ENCODE measurements at places on chromosomes 4 and X.

DNA sequence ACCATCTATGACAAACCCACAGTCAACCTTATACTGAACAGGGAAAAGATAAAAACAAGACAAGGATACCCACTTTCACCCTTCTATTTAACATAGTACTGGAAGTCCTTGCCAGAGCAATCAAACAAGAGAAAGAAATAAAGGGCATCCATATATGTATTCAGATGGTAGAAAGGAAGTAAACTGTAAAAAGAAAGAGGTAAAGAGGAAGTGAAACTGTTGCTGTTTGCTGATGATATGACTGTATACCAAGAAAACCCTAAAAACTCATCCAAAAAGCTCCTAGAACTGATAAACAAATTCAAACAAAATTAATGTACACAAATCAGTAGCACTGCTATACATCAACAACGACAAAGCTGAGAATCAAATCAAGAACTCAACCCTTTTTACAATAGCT is 538.7 kb upstream of the PABPC4L start:
- DNase-seq, result no peak

GRCh38 chrX:44483965-44484606 is 58.6 kb downstream of the FUNDC1 start:
- no peak for DNase-seq

DNA sequence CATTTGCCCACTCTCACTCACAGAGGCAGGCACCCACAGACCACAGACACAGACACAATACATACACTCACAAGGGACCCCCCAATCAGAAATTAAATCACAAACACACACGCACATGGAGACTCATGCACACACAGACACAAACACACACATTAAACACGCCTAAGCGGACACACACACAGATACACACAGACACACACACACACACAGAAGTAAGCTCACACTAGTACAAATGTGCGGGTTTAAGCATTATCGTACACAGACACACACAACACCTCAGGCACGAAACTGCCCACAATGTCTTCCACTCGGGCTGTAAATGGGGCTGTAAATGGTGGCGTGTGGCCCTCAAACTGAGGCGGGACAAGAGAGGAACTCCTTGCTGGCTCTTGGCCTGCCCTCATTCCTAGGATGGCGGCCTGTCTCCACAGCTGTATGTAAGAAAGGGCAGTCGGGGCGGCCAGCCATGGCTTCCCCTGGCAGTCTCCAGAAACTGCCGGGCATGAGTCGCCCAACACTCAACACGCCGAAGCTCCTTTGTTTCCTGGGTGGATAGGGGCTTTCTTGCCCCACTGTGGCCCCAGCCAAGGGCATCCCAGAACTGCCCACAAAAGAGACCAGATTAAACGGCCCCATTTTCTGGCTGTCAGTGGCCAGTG is 53.9 kb downstream of the NBDY start:
- no peak for DNase-seq

DNA sequence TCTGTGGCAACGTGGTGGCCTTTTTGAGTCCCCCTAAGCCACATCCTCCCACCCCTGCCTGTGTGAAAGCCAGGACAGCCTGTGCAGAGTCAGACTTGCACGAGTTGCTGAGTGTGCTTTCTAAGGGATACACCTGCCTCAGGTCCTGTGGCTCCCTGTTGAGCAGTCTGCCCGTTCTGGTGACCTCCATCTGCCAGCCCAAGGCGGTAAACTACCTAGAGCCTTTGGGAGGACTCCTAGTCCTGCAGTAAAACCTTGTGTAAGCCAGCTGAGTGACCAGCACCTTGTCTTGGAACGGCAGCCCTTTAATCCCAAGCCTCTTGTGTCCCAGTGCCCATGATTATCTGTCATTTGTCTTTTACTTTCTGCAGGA is 69.3 kb downstream of the NBDY start:
- no peak for DNase-seq

- DNase-seq, result no peak
These were observed 8.3 kb upstream of the CD40LG start for GRCh38 chrX:136639506-136640176.

DNA sequence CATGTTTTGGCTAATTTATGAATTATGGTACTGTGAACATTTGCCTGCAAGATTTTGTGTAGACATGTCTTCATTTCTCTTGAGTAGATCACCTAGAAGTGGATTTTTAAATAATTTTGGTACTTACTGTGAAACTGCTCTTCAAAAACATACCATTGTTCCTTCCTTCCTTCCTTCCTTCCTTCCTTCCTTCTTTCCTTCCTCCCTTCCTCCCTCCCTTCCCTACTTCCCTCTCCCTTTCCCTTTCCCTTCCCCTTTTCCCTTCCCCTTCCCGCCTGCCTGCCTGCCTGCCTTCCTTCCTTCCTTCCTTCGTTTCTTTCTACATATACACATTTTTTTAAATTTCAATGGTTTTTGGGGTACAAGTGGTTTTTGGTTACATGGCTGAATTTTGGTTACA is 63.4 kb downstream of the HTT start:
- no peak for DNase-seq

- peak; percentile 1 for DNase-seq
These were observed 1414.7 kb upstream of the TENM3 start for GRCh38 chr4:180828455-180829018.

GRCh38 chr4:139839403-139840031 is 173.9 kb downstream of the MGST2 start:
- no peak for DNase-seq

GRCh38 chr4:88962396-88962795 is 94.6 kb downstream of the FAM13A start:
- no peak for DNase-seq

- no peak for DNase-seq
These were observed 89.9 kb upstream of the MAOA start for GRCh38 chrX:43566170-43566569.

DNA sequence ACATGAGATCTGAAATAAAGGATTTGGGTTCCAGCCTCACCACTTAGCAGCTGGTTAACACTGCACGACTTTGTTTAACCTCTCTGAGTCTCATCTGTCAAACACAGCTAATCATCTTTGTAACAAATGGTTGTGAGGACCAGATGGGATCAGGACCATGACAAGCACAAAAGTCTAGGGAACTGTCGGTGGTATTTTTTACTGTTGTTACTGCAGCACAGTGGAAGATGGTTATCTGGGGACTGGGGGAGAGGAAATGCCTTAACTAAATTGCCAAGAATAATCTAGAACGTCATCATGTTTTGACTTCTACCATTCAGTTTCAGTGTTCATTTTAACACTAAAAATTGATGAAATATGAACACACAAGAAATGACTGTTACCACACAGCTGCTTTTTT is 99.5 kb downstream of the ADGRA3 start:
- no peak for DNase-seq

DNA sequence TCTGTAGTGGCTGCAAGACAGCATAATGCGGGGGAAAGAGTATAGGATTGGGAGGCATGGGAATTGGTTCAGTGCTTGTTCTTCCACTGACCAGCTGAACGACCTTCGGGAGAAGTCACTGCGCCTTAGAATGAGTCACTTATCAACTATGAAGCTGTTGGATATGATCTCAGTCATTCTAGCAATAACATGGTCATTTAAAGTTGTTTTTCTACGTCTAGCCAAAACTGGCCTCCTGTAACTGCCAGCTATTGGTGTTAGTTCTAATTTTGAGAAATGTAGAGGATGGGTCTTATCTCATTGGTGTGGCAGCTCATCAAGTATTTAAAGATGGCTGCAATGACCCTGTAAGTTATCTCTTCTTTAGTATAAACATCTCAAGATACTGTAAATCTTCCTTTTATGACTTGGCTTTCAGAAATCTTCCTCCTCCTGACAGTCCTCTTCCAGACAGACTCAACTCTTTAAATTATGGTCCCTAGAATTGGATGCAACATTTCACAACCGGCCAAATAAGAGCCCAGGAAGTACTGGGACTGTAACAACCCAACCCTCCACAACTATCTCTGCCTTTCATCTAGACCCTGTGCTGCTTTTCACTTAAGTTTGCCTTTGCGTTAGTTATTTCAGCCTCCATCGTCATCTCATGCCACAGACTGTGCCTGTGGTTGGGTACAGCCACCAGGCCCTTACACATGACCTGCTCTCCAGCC is 243.3 kb downstream of the CBR4 start:
- DNase-seq, result no peak

- no peak for DNase-seq
These were observed 181.5 kb downstream of the SHROOM3 start for GRCh38 chr4:76616526-76616925.

DNA sequence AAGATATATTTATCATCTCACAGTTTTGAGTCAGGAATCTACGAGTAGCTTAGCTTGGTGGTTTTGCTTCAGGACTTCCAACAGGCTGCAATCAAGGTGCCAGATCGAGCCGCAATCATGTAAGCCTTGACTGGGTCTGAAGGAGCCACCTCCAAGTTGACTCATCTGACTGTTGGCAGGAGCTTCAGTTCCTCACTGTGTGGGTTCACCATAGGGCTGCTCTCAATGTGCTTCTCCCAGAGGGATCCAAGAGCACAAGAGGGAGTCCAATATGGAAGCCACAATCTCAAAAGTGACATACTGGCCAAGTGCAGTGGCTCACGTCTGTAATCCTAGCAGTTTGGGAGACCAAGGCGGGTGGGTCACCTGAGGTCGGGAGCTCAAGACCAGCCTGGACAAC is 26.5 kb downstream of the DCHS2 start:
- DNase-seq, result no peak

DNA sequence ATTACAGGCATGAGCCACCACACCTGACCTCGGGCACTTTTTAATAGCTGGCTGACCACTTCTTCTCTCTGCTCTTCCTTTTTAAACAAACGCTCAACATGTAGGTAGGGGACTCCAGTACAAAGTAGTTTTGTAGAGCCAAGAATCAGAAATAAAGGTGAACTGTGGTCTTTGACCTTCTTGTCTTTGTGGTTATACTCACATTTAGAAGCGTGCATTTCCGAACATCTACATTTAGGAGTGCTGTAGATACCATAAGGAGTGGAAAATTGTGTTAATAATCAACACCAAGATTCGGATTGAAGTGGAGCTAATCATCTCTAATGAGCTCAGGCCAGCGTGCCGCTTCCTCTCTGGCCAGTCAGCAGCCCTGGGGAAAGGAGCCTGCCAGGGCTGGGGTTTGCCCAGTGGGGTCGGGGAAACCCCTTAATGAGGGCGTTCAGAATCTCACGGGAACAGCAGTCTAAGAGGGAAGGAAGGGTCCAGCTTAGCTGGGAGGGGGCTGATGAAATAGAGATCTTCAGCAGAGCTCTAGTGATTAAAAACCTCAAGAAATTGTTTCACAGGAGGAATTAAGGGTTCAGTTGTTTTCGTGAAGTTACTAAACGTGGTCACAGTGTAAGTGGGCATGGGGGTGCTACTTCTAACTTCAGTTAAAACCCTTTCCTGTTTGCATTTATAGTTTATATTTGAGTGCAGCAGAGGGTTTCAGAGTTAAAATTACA is 81.2 kb downstream of the GAB1 start:
- DNase-seq, result no peak

- DNase-seq, result no peak
These were observed 320.8 kb downstream of the ADAM29 start for GRCh38 chr4:175238827-175239517.

DNA sequence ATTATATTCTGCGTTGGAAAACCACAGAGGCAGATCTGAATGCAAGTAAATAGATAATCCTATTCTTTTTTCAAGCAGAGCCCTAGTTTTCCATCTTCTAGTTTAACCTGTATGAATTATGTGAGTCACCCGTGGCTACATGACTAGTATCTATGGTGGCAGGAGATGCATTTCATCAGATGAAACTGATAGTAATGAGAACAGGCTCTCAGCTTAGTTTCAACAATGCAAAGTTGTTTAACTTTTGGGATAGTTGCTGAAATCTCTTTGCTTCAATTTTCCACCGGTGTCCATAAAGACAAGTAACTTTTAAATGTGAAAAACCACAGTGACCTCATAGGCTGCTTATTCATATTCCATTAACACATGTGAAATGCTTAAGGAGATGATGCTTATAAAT is 1317.4 kb upstream of the TENM3 start:
- DNase-seq, result no peak

DNA sequence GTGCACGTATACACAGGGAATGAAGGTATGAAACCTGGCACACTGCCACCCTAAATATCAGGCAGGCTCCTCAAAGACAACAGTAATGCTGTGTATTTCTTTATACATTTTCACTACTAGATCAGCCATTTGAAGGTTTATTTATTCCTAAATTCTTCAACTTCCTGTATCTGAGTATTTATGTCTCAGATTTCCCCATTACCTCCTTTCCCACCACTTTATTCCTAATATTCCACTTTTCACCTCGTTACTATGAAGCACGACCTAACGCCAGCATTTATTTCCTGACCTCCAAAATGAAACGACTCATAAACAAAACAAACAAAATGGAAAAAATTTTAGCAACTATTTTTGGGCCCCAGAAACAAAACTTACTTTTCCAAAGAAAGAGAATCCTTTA is 69.6 kb downstream of the MAML3 start:
- no peak for DNase-seq

- no peak for DNase-seq
These were observed 568.5 kb downstream of the IQCM start for GRCh38 chr4:149247164-149247563.

DNA sequence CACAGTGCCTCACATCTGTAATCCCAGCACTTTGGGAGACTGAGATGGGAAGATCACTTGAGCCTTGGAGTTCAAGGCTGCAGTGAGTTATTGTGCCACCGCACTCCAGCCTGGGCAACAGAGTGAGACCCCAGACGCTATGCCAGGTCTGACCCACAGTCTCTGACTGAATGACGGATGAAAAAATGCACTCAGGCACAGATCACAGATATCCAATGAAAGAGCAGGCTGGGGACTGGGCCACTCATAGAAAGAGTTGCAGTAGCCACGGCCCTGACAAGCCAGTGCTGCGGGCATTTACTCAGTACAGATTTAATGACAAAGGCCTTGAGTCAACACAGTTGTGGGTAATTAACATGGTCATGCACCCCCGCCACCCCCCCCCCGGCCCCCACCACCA is 22.7 kb downstream of the NUDT6 start:
- DNase-seq, result no peak

All from activated T-cell treated with anti-CD3 and anti-CD28 coated beads, Interleukin-2, amount 50 U/mL, for 72 hours (primary cell).